ENCODE measurements at places on chromosomes 3 and 15.

GRCh38 chr3:60399861-60400845 lies 851.1 kb downstream of the FHIT start:
- no peak for DNase-seq

GRCh38 chr3:133881492-133881891 lies 14.2 kb downstream of the RAB6B start:
- no peak for DNase-seq

GRCh38 chr15:89863918-89864317 lies 29.9 kb downstream of the AP3S2 start:
- DNase-seq: no peak

DNA sequence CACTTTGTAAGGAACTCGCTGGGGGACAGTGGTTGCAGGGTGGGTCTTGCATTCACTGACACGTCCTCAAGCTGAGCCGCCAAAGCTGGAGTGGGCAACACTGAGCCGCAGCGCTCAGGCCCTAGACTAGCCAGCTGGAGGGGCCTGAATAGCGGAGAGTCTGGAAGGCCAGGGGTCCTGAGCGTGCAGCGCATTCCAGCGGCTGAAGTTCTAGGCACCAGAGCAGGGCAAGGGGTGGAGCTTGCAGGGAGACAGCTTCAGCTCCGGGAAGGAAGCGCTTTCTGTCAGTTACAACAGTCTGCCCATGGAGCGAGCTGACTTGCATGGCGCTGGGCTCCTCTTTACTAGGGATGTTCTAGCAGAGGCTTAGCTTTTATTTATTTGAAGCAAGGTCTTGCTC lies 2.7 kb downstream of the MAP6D1 start:
- no peak for DNase-seq

DNA sequence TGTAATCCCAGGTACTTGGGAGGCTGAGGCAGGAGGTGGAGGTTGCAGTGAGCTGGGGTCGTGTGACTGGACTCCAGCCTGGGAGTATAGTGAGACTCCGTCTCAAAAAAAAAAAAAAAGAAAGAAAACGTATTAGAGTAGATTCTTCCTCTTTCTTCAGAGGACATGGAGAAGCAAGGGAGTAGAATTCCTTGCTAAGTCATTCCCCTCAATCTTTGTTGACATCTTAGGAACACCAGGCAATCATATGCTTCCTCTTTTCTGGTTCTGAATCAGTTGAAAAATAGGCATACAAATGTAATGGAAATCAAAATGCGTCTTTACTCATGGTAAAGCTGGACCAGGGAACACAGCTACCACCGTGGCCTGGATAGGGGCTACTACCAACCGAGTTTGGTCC lies 38.3 kb upstream of the ATOSA start:
- no peak for DNase-seq

GRCh38 chr15:92809064-92809879 lies 90.9 kb upstream of the CHD2 start:
- peak; percentile 99 for DNase-seq

DNA sequence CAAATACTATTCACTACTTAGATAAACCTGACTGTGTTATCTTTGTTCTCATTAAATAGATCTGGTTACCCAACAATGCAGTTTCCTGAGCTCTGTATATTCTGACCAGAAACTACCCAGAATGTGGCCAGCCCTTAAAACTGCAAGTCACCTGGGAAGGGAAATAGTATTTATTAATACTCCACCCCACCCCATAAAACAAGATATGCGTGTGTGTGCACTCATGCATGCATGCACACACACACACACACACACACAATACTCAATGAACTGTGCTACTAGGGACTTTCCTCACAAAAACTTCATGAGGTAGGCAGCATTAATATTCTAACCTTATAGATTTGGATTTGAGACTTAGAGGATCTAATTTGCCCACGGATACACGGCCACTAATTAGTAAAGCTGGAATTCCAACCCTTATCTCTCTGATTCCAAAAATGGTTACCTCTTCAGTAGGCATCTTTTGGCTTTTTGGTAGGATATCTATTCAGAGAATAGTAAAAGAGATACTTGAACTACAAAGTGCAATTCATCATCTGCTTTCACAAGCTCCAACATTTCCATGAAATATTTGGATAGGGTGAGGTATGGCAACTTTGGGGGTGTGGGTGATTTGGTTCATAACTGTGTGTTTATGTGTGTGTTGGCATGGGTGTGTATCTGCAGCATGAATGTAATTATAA lies 197.0 kb upstream of the CFAP20DC start:
- DNase-seq: no peak

- DNase-seq: no peak
Measured at GRCh38 chr3:97999994-98000393, 27.8 kb upstream of the RIOX2 start.

DNA sequence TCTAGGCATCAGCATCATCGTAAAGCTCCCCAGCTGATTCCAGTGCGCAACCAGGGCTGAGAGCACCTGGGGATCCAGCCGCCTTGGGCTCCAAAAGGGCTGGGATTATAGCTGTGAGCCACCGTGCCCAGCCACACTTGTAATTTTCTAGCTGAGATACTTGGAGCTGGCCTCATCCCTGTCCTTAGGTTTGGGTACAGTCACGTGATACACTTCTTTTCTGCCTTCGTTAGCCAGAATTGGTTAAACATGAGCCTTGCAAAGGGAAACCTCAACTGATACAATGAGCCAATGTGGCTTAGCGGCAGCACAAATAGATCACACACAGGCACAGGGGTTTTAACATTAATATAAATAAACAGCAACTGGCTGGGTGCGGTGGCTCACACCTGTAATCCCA lies 69.8 kb upstream of the GCNT3 start:
- DNase-seq: no peak

GRCh38 chr15:68149059-68149458 lies 56.1 kb downstream of the CALML4 start:
- DNase-seq: no peak
